ENCODE measurements at places on chromosomes 11 and 22.

GRCh38 chr11:119188067-119188466 lies 2.8 kb downstream of the NHERF4 start:
- no peak for DNase-seq

DNA sequence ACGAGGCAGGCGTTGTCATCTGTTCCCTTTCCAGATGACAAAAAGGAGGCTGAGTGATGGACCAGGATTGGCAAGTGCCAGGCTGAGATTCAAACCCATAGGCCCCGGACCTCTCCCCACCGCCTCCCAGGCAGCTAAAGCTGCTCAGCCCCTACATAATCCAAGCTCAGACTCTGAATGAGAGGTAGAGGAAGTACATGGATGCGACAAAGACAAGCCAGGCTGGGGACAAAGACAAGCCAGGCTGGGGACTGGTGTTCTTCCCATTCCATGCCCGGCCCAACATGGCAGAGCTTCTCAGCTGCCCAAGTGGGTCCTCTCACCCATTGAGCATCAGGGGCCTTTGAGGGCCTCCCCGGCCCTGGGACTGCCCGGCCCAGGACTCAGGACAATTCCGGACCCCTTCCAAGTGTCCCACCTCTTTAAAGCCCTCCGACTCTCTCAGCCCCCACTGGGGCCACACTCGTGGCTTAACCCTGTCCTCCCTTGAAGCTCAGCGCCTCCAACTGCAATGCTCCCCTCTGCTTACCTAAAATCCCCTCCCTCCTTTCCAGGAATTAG lies 4.8 kb downstream of the MFNG start:
- no peak for DNase-seq

GRCh38 chr11:119378851-119379465 lies 2.5 kb downstream of the USP2 start:
- no peak for DNase-seq

GRCh38 chr11:74321487-74322188 lies 10.2 kb upstream of the P4HA3 start:
- peak; percentile 14 for DNase-seq

DNA sequence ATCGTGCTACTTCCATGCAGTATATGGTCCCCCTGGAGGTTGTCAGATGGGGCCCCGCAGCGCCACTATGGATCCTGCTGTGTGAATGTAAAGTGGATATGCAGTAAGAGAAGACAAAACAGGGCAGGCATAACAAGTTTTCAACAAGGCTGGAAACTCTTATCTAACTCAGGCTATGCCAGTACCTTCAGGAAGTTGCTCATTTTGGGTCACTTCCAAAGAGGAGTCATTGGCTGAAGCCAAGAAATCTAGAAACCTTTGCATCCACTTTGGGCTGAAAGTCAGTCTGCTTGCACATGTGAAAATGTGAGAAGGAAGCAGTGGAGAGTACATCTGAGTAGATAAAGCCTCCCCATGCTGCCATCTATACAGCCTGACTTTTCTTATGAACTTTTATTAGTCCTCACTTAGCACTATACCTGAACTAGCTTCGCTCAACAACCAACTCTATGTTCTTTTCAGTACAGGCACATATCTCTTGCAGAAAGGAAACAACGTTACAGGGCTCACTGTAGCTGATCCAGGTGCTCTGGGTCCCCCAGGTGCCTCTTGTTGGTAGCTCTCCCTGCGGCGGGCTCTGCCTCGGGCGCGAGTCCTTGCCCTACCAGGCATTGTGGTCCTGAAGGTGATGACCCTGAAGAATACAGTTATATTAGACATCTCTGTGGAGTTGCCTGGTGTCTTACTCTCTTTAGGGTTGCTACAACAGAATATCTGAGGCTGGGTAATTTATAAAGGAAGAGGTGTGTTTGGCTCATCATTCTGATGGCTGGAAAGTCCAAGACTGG lies 12.4 kb downstream of the PIWIL3 start:
- no peak for DNase-seq
